ENCODE measurements at places on chromosomes 2 and 18.

DNA sequence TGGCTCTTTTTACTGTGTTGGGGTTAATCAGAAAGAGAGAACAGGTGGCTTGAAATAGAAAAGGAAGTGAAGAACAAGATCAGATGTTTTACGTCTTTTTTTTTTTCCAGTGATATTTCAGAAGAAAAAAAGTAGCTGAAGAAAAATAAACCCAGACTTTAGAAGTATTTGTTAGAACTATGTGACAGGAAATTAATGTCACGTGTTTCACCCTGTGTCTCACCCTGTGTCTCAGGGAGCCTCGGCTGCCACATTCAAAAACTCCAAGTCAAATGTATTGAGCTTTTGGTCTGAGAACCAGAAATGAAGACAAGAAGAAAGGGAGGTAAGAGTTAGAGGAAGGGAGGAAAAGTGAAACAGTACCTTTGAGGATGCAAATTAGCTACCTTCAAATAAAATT lies 38.0 kb downstream of the AKAIN1 start:
- DNase-seq = no peak

DNA sequence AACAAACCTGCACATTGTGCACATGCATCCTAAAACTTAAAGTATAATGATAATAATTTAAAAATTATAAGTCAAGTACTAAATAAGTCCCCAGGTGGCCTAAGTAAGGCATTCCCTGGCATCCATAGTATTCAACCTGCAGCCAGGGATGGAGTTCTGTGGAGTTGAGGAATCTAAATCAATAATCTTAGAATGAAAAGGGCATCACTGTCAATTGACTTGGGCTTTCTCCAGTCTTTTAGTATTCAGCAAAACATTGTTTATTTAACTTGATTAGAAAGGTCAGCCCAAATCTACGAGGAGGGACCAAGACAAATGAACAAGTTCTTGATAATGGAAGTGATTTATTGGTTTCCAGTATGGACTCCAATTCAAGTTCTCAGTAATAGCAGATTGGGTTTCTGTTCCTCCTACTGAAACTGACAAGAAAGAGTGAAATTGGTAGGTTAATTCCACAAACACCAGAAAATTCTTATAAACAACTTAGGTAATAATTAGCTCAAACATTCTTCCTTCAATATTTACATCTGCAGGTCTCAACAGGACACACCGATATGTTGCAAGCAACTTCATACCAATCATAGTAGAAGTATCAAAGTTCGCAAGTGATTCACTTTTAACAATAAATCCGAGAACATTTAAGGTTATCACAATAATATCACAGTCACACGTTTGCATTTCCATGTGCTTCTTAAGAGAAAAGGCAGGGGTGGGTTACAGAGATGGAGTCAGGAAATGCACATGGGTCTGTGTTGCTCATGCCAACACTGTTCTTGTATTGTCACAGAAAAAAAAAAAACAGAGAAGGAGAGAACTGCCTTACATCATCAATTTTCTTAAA lies 51.7 kb upstream of the EHBP1 start:
- DNase-seq = no peak

DNA sequence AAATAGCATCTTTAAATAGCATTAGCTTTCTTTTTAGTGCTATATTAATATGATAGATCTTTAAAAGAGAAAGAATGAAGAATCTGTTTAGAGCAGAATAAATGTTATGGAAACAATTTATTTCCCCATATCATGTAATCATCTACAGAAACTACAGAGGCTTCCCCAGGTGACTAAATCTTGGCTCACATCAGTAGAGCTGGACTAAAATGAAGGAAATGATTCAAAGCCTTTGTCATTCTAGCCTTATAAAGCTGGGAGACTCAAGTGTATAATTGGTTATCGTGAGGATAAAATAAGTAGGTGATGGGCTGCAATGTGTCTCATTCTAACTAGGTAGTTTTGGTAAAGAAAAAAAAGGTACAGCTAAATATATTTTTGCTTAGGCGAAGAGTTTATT lies 83.2 kb upstream of the UNC80 start:
- DNase-seq = no peak

DNA sequence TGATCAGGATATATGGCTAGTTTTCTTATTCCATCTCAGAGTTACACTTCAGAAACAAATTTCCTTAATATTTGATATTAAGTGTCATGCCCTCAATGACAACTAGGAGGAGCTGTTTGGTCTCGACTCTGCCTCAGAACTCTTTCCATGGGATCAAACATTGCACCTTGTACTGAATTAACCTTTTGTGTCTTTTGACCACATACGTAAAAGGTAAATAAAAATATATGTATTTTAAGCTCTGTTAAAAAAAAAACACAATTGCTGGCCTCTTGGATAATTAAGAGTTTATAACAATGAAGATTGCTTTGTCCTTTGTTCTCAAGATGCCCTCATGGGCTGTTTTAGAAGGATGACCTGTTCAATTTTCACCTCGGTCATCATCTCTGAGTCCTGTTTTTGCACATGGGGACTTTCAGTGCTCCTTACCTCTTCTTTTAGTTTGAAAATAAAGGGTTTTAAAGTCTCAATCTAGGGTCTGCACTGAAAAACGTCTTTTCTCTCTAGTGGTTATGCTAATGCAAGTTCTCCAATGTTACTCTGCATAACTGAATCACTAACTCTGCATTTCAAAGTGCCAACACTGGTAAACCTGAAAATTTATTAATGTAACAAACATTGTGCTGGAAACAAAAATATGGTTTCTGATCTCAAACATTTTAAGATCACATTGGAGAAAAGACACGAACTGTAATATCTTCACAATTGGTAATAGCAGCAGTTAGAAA lies 18.8 kb upstream of the FN1 start:
- no peak for DNase-seq

GRCh38 chr2:187459256-187459655 lies 11.2 kb upstream of the CALCRL start:
- no peak for DNase-seq

DNA sequence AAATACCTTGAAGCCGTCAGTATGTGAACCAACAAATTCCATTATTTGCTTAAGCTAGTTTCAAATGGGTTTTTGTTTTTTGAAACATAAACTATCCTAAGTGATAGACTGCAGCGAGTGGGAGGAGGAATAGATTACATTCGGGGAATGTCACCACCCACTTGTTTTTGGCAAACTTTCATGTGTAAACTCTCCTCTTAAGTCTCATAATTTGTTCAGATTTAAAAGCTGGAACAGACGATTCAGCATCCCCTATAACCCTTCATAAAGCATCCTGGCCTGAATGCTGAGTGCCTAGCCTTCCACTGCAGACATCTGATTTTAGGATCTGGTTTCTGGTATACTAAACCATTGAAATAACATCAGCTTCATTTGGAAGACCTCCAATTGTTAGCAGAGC lies 51.0 kb downstream of the CPO start:
- DNase-seq = no peak
